ENCODE measurements at places on chromosomes 7 and 10. TPM values are rescaled to one million over a fixed set of nuclear protein-coding genes. Genes with fewer than 3 reads are reported as not detected.

The COG5 gene
- total RNA-seq = 59.9 TPM

GRCh38 chr7:117132321-117133120 is 179.2 kb downstream of the ST7 start:
- DNase-seq = peak; percentile 89

DNA sequence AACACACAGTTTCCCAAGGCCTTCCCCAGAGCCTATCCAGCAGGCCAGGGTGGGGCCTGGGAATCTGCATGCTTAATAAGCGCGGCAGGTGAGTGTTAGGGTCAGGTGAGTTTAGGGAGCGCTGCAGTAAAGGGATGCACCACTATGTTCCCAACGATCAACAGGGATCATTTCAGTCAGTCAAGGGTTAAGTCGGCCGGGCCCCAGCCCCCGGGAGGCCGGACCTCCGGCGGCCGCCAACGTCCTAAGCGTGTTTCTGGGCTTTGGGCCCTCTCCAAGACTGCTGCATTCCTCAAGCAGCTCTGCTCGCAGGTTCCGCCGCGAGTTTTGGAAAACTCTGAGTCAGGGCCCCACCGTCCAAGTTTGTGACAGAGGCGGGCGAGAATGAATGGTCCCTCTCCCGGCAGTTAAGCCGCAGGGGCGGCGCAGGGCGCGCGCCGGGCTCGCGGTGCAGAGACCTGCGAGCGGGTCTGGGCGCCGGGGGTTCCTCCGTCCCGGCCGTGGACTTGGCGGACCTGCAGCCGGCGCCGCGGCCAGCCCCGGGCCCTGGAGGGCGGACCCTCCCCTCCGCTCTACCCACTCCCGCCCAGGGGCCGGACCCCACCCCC is 81.6 kb downstream of the ARHGAP22 start:
- DNase-seq = peak; percentile 81

DNA sequence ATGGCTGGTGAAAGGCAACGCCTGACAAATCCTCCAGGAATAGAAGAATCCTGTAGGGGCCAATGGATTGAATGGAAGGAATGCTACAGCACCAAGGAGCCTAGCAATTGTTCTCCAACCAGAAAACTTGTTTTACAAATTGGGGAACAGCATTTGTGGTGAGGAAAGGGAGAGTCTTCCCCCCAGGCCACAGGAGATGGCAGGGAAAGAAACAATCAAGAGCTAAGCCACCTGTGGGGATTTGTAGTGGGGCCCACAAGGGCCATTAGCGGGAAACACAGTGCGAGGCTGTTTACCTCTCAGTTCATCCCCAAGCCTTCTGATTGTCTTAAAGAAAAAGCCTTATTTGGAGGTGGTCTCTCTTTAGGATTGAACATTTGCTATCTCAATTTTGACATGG is 48.5 kb upstream of the KCNMA1 start:
- DNase-seq = no peak
